ENCODE measurements at places on chromosomes 4 and X.

DNA sequence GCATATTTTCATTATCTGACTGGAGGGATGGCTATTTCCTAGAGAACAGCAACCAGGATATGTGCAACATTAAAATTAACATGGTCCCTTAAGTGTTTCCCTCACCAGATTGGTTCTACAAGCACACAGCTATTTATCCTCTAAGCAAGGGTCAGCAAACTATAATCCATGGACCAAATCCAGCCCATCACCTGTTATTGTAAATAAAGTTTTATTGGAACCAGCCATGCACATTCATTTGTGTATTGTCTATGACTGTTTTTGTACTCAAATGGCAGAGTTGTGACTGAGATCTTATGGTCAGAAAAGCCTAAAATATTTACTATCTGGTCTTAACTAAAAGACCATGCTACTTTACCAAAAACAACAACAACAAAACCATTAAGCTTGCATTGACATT lies 77.9 kb downstream of the AMELX start:
- DNase-seq: no peak

DNA sequence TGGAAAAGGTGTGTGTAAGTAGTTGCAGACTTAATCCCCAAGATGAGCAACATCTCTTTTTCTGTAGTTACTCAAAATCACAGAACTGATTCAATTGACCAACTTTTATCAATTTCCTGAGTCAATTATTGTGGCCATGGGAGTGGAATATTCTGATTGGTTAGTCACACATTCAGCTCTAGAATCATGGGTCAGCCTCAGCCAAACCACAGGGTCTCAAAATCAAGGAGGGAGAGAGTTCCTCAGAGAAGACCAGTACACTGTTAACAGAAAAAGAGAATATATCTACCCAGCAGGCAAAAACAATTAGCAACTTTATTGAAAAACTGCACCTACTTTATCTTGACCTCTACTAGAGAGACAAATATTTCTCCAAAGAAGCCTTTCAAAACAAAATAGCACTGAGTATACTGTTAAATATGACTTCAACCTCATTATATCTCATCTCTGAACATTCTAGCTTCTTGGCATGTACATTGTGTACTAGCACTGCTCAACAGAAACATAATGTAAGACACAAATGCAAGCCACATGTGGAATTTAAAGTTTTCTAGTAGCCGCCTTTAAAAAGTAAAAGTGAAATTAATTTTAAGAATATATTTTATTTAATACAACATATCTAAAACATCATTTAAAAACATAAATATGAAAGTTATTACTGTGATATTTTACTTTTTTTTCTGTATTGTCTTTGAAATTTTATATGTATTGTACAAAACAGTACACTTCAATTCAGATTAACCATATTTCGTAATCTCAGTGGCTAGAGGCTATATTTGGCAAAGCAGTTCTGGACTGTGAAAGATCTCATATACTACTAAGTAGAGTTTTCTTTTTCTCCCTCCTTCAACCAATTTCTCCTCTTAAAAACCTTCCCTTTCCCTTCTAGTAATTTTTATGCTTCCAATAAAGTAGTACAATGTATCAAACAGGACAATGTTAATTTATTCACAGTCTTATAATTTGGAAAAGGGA lies 11.8 kb upstream of the LCORL start:
- no peak for DNase-seq

GRCh38 chrX:19774905-19775304 lies 112.5 kb downstream of the SH3KBP1 start:
- no peak for DNase-seq

DNA sequence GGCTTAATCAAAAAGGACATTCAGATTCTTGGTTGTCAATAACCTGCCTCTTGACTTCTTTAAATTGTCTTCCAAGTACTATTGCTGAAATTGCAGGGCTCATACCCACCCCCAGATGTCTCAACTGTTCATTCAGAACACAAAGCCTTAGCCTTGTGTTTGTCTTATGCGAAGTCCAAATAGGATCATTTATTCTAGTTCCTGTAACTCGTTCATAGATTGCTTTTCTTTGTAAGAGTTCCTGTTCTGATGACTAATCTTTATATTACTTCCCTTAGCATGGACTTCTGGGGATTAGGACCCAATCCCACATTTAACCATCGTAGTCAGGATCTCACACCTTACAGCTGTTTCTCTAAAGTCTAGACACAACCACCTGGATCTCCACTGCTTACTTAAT lies 226.0 kb downstream of the VEGFC start:
- DNase-seq: no peak

DNA sequence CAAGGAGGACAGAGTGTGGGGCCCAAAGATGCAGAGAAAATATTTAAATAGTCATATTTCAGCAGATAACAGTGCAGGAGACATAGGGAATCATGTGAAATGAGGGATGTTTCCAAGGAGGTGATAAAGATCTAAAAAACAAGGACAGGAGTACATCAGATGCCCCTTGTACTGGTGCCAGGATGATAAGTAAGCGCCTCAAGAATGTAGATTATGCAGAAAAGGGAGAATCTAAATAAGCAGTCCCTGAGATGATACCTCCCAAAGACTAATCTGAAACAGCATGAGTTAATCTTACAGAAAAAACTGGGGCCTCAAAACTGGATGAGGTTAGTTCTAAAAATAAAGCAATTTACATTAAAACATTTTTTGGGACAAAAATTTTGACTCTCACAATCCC lies 136.1 kb upstream of the WDFY3 start:
- DNase-seq: no peak

GRCh38 chr4:2217726-2218125 lies 24.2 kb downstream of the HAUS3 start:
- DNase-seq: no peak

- no peak for DNase-seq
Measured at GRCh38 chrX:106300239-106300638, 132.1 kb downstream of the PWWP3B start.

DNA sequence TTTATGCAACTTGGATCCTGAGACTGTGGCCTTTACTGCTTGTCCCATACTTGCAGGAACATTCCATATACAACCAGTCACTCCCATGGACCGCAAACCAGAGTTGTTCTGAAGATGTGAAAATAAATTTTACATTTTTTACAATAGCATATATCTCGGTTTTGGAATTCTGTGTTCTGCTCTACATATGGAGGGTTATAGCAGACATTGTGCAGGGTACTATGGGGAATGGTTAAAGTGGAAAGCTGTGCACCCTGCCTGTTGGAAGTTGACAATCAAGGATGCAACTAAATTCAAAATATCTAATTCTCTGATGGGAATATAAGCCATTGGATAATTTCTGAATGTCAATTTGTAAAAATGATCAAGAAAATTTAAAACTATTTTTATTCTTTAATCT lies 603.3 kb downstream of the RAB28 start:
- DNase-seq: no peak

- no peak for DNase-seq
Measured at GRCh38 chr4:174553031-174553430, 30.7 kb upstream of the HPGD start.

GRCh38 chrX:1355131-1356046 lies 18.8 kb downstream of the IL3RA start:
- no peak for DNase-seq

DNA sequence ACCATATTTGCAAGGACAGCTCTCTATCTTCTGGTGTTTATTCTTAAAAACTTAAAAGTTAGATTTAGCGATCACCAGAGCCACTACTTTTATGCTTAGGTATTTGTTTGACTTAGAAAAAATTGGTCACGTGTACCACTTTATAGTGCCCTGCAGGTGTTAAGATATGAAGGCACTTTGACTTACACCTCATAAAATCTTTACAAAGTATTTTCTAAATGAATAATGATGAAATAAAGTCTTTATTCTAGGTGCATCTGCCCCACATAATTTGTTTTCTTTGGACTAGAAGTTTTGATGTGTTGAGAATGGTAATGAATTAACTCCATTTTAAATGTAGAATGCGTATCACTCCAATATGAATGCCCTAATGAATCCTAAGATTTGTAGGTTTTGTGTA lies 2.9 kb downstream of the FMR1 start:
- DNase-seq: no peak

- no peak for DNase-seq
Measured at GRCh38 chrX:143287236-143287635, 230.0 kb downstream of the SPANXN3 start.

GRCh38 chrX:49762175-49762720 lies 66.5 kb upstream of the PAGE1 start:
- DNase-seq: no peak

DNA sequence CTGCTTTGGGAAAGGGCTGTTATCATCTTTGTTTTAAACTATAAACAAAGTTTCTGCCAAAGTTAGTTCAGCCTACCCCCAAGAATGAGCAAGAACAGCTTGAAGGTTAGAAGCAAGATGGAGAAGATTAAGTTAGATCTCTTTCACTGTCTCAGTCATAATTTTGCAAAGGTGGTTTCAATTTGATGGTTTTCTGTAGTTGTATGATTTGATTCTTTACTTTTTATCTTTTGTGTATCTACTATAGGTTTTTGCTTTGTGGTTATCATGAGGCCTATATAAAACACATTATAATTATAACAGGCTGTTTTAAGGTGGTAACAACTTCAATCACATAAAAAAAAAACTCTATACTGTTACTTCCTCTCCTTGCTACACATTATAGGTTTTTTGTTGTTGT lies 35.4 kb upstream of the ALG13 start:
- no peak for DNase-seq

DNA sequence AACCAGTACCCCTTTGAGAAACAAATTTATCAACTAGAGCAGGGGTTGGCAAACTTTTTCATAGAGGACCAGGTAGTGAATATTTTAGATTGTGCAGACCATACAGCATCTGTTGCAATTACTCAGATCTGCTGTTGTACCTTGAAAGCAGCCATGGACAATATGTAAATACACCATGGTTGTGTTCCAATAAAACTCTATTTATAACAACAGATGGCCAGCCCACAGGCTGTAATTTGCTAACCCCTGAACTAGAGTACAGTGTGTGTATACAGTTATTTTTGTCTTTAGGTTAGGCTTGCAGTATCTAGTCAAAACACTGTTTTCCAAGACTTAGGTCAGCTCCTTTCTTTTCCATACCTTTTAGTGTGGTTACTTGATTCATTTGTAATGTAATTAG lies 54.4 kb downstream of the PHKA1 start:
- no peak for DNase-seq

- no peak for DNase-seq
Measured at GRCh38 chrX:43469391-43470054, 186.6 kb upstream of the MAOA start.

DNA sequence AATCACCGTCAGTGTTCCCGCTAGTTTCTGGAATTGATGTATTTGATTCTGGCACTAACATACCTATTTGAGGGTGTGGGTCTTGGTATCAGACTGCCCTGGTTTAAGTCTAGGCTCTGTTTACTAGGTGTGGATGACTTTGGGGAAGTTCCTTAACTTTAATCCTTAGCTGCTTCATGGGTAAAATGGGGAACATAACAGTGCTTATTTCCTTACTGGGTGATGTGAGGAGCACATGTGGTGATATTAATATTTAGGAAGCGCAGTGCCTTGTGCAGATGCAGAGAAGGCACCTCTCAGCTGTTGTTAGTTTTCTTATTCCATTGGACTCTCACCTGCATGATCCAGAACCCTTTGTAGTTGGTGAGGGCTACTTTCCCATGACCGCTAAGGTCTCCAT lies 17.1 kb downstream of the RNF4 start:
- DNase-seq: no peak

DNA sequence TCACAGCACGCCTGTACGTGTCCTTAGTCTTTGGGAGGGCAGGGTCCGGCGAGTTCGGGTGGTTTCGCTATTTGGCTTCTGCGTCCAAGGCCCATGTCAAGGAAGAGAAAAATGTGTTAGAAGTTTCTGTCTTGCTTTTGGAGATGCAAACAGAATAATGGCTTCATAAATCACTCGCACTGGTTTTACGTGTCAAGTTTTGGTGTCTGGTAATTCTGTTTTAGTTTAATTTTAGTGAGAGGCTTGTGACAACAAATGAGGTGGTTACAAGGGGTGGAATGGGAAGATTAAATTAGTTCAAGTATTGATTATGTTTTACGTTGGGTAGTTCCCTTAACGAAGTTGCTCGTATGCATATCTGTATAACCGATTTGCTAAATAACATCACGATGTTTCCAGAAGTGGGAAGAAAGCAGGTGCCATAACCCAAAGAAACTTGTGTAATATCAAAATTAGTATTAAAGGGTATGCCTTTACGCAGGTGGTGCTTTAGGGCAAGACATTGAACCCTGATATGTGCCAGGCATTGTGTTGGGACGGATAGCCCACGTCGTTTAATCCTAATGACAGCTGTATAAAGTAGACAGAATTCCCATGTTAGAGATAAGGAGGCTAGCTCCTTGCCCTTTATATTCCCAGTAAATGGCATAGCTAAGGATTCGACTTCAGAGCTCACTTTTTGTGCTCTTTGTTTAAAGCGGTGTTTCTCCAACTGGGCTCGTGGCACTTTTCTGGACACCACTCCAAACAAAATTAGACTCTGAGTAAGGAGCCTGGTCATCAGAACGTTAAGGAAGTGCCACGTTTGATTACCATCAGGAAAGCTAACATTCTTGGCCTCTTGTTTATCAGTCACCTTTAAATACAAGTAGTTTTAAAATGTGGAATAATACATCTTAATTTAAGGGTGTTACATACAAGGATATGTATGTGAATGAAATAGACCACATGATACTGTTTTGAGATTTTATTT lies 843 bp downstream of the RPL34 start:
- DNase-seq: no peak

DNA sequence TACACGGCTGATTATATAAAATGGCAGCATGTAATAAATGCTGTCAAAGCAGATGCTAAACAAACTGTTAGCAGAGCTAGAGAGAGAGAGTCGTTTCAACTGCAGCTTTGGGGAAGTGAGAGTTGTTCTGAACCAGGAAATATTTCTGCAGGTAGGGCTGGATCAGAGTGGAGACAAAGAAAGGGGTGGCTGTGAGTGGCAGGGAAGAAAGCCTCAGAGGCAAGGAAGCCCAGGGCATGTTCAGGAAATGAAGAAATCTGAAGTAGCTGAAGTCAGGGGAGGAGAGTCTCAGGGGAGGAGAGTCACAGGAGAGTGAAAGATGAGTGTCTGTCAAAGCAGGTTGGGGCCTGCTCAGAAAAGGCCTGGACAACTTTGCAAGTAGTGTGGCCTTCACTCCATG lies 48.4 kb upstream of the RPS6KA3 start:
- DNase-seq: no peak

DNA sequence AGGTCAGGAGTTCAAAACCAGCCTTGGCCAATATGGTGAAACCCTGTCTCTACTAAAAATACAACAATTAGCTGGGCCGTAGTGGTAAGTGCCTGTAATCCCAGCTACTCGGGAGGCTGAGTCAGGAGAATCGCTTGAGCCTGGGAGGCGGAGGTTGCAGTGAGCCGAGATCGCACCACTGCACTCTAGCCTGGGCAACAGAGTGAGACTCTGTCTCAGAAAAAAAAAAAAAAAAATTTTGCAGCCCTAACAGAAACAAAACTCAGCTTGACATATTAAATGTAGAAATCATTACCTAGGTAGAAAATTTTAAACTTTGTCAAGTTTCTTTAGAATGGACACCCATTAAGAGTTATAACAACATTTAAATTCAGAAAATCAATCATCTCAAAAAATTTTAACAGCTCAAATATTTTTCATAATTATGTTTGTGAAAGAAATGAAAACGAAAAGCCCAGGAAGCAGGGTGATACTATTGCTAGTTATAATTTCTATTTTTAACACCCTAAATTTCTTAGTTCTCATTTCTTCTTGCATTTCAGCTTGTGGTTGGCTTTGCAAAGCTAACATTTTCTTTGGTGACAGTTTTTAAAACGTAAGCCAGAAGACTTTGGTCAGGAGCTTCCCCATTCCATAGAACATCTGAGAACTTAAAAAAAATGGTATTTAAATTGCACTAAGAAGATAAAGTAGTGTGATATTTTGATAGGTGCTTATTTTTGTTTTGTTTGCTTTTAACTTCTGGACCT lies 33.3 kb upstream of the RBBP7 start:
- DNase-seq: no peak

- no peak for DNase-seq
Measured at GRCh38 chrX:136021903-136022302, 36.7 kb downstream of the SLC9A6 start.

Data from activated CD4-positive, alpha-beta T cell treated with anti-CD3 and anti-CD28 coated beads for 4 hours (primary cell).